ENCODE measurements at places on chromosomes 4 and X.

- DNase-seq = no peak
Measured at GRCh38 chrX:132613801-132614200, 125.0 kb upstream of the MBNL3 start.

GRCh38 chrX:78133238-78133960, 6.1 kb downstream of the TAF9B start:
- no peak for DNase-seq

DNA sequence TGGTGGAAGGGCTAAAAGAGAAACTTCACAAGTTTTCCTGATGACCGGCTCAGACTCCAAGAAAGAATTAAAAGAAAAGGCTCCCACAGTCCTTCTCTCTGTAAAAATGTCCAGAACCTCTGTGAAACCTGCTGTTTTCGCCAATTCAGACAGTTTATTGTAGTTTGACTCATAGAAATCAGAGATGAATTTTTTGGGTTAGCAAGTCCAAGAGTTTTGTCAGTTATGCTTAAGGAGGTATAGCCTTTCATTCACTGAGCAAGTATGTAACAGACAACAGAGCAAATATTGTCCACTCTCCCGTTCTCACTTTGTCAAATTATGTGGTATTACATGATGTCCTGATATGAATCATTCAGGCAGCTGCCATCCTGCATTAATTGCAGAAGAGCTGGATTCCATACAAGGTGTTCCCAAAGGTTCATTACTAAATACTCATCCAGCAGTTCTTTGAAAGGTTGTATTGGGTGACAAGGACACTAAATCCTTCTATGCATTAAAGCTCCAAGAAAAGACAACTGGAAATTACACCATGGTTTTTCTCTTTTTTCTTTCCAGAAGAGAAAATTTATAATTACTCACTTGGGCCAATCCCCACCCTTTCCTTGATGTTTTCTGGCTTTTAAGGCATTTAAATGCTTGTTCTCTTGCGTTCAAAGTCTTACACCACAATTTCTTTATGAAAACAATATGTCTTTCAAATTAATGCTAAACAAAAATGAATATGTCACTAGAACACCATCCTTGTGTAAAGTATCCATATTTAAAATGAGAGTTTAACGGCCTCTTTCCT, 30.0 kb upstream of the PLAC1 start:
- no peak for DNase-seq

DNA sequence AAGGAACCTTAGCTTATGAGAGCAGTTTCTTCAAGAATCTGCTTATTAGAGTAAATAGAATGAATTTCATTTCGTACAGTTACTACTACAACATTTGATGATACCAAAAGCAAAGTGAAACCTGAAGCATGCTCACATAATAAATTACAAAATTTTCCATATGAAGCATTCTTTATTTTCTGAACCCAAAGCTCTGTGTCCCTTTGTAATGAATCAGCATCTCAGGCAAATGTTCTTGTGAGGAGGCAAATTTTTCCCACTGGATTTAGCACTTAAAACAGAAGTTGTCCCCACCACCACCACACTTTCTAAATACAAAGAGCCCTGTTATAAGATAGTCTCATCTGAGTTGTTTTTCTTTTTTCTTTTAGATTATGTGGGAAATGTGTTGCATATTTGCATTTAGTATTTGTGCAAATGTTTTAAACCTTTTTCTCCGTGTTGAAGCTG, 70.7 kb upstream of the NFKB1 start:
- DNase-seq = peak; percentile 23

- DNase-seq = peak; percentile 65
Measured at GRCh38 chr4:143482840-143483239, 30.7 kb upstream of the SMARCA5 start.

- DNase-seq = peak; percentile 63
Measured at GRCh38 chr4:100742045-100742444, 224.2 kb upstream of the EMCN start.

DNA sequence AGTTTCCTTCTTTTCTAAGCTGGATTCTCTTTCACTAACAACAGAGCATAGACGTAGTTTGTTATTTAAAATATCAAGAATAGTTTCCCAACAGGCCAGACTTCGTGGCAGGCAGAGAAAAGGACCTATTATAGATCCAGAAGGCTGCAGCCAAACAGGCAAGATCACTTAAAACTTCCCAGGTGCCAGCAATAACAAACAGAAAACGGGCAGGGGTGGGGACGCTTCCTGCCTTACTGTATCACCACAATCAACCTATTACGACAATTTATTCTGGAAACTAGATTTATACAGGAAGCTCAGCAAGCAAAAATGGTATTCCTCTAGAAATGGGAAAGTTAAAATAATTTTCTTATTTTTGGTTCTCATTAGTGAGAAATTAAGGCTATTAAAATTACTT, 22.1 kb downstream of the RWDD4 start:
- DNase-seq = peak; percentile 65

DNA sequence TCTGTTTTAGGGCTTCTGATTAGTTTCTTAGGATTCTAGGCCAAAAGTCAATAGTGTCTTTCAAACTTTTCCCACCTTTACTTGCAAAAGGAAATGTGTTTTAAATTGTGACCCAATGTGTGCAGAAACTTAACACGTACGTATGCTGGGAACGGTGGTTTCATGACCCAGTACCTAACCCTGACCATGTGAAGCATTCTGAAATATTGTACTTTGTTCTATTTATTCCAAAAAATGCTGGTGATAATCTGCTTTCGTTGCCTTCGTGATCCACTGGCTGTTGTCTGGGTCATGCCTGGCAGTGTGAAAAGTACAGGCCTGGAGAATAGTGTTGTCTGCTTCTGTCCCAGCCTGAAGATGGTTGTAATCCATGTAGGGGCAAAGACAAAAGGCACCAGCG, 26.7 kb upstream of the TADA2B start:
- DNase-seq = no peak

DNA sequence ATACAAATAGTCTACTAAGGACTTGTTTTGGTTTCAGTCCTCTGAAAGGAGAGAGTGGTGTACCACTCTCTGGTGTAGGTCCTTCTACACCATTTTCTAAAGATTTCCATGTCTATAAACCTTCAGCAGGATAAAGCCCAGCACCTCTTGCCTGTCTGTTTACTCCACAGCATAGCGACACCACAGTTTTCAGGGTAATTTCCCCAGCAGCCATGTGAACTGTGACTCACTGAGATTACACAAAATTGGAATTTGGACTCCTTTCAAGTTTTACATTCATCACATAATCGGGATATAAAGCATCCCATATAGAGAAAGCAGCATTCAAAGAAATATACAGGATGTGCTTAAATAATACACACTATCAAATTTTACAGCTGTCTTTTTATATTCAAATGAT, 229.6 kb downstream of the PRDM5 start:
- DNase-seq = peak; percentile 96

DNA sequence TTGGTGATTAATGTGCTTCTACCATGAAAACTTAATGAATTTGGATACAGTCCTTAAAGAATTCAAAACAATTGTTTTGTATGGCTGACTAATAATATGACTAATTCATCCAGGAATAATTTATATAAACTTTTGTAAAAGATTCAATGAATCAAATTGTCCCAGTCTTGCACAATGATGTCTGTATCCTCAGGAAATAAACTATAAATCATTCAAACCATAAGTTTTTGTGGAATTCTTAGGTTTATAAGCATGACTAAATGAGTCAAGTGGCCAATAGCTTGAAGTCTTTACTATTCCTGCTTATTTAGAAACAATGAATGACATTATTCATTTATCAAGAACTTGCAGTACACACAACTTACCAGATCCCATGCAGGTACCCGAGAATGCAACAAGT, 935.0 kb upstream of the INTU start:
- peak; percentile 57 for DNase-seq

- DNase-seq = peak; percentile 26
Measured at GRCh38 chrX:45850197-45850774, 649.6 kb upstream of the DIPK2B start.

DNA sequence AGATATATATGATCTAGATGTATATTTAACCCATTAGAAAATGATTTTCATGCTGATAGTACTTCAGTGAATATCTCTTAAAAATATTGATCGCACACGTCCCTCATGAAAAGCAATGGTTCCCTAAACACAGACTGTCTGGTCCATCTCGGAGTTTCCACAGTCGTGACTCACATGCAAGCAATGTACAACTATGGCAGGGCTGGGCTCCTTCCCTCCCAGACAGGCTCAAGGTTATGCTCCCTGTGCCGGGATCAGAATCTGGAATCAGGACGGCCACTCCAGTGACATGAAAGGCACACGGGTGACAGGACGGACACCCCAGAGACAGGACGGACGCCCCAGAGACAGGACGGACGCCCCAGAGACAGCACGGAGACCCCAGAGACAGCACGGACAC, 40.2 kb upstream of the PPP2R3B start:
- DNase-seq = peak; percentile 53

DNA sequence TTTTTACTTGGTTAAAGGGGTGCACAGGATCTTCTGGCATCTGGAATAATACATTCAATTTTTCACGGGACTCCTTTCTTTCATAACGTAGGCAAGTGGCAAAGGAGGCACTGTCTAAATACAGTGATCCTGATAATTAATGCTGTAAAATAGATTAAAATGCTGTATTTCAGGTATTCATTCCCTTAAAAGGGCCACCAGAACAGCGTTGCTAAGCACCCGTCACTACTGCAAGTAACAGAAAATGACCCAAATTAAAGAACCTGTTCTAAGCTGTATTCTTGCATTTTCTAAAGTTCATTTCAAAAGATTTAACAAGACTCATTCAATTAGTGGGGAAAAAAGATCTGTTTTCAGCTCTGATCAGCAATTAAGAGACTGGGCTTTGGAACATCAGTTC, 208.2 kb downstream of the TENM3 start:
- no peak for DNase-seq

DNA sequence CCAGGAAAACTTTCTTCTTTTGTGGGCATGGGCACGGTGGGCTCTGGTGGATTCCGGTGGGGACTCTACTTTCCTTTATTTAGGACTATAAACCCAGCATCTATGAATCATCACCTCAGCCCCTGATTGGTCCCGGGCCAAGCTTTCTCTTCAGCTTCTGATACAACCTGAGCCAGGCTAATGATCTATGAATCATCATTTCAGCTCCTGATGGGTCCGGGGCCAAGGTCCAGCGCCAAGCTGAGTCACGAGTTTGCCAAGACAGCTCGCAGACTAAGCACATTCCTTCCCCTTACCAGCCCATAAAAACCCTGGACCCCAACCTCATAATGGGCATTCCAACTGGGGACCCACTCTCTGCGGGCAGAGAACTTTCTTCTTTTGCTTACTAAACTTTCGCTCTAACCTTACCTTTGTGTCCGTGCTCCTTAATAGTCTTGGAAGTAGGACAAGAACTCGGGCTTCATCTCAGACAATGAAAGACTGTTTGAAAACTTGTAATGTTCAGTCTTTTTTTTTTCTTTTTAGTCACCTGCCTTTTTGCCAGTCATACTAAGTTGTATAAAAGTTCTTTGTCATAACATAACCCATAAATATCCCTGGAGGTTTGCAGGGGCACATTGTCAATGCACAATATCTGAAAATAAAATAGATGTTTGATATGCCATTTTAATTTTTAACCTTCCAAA, 904.9 kb upstream of the EPHA5 start:
- DNase-seq = peak; percentile 79

DNA sequence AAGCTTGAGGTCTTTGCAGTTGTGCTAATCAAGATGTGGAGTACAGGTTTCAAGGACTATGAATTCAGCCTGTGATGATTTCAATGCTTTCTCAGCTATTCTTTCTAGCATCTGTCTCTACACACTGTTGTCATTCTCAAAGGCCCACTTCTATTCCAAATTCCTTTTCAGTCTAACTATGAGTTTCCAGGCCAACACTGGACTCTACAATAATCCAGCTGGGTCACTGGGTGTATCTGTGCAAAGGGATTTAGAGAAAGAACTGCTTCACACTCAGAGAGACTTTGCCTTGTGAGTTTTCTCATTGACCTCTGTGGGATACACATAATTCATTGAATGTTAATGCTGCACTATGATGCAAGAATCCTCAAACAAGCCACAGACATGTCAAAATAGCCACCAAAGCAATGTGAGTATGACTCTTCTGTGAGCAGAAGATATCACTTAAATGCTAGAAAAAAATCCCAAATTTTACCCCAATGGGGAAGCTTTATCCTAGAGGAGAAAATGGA, 171.8 kb upstream of the CLNK start:
- DNase-seq = no peak

DNA sequence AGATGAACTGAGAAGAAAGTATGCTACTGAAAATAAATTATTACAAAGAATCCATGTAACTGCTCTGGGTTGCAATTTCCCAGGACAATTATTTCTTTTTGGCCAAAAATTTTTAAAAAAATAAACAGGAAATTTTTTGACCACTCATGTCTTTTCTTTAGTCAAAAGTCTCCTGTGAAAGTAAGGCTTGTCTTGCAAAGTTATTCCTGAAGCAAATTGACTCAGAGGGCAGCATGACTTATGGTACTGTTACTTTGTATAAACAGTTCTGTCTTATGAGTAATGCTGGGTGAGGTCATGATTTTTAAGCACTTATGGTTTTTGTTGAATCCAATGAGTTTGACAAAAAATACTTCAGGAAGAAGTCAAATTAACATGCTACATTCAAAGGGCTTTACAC, 292.8 kb upstream of the ARSJ start:
- DNase-seq = peak; percentile 99

DNA sequence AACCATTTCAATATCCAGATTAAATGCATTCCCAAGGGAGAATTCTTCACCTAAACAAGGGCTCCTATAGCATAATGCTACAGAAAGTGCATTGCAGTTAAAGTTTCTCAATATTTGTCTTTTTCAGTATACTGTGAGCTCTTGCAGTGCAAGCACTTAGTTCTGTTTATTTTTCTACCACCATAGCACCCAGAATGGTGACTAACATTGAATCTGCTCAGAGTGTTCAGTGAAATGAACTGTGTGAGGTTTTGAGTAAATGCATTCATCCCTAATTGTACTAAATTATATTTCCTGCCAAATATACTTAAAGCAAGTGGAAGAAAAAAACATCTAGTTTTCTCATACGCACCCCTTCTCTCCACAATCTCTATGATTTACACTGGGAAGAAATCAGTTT, 383.9 kb downstream of the PCDH7 start:
- DNase-seq = peak; percentile 44

DNA sequence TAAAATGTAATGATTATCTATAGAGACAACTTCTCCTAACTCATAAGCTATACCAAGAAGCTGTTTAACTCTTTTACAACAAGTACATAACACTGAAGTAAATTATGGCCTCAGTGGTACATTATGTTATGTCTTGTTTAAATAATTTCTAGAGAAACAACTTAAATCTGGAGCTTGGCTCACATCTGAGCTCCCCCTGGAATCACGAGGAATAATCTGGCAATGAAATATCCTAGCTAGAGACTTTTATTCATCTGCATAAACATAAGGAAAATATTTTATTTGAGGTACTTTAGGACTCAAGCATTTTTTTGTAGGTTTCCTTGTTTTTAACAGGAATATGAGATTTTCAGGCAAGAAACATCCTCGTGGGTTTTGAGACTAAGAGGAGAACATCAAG, 354.7 kb upstream of the SLC7A11 start:
- no peak for DNase-seq

- no peak for DNase-seq
Measured at GRCh38 chrX:150587585-150588503, 19.4 kb downstream of the MTM1 start.

- DNase-seq = no peak
Measured at GRCh38 chr4:35102066-35102465, 1142.2 kb downstream of the ARAP2 start.
